CD4-positive, alpha-beta T cell treated with Interleukin-10 for 1 hour (primary cell): ENCODE measurements at places on chromosomes 12 and 14.

DNA sequence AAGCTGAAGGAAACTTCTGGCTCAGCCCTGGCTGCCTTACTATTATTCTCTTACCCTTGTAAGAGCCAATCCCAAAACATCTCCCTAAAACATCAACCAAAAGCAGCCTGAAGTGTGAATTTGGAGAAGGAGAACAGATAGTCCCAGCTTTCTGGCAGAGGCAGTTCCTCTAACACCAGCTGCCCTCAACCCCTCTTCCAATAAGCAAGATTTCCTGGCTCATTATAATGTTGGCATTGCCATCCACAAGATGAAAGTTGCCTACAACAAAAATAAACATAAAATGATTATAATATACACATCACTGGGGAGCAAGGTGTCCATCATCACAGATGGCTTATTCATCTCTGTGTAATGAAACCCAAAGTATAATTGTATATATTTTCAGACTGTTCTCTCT, 352.5 kb upstream of the CCDC196 start:
- no peak for DNase-seq

DNA sequence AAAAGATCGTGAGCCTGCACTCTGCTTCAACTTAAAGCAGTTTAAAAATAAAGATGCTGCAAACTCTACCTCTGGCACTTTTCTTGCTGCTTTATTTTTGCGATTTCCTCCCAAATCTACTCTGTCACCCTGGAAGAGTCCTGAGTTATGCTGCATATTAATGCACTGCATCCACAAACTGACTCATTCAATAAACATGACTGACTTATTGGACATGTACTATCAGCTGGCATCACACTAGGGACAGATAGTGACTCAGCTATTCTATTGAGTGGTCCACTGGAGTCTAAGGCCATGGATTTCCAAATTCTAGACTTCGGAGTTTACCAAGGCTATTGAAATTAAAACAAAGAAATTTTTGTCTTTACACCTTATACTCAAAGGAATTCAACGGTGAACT, 90.7 kb upstream of the PTPRR start:
- no peak for DNase-seq

- DNase-seq, result no peak
These were observed 1.9 kb downstream of the LMO3 start for GRCh38 chr12:16603916-16604575.

GRCh38 chr14:105286759-105287144, 14.0 kb downstream of the BRF1 start:
- DNase-seq, result no peak

DNA sequence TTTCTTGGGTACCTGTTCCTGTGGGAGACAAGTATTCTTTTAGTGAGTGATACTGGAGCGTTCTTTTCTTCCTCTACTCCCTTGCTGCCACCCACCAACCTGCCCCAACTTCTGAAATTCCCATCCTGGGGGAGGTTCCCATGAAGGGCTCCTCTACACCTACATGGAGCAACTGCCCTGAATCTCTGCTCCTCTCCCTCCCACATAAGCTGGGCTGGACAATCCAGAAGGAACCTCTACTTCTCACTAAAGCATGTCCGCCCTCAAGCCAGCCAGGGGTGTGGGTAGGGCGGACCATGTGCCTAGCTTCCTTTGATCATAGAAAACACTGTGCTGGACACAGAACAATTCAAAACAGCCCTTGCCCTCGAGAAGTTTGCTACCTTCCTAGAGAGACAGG, 25.9 kb upstream of the ESRRB start:
- no peak for DNase-seq

DNA sequence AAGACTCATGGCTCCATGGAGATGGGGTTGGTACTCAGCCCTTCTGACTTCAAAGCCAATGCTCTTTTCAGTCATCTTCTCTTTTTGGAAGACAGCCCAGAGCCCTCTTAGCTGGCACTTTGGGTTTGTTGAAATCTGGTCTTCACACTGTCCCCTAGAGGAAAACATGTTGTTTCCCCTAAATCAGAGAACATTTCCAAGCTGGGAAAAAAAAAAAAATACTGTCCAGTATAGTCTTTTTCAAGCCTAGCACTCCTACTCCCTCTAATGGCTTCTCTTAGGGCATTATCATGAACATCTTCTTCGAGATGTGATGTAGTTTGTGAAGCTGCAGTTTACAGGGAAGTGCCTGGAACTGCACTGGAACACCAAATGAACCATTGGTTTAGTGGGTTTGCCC, 3.0 kb upstream of the ZC3H14 start:
- no peak for DNase-seq

- DNase-seq, result no peak
These were observed 224.2 kb downstream of the LRFN5 start for GRCh38 chr14:41830714-41831406.

DNA sequence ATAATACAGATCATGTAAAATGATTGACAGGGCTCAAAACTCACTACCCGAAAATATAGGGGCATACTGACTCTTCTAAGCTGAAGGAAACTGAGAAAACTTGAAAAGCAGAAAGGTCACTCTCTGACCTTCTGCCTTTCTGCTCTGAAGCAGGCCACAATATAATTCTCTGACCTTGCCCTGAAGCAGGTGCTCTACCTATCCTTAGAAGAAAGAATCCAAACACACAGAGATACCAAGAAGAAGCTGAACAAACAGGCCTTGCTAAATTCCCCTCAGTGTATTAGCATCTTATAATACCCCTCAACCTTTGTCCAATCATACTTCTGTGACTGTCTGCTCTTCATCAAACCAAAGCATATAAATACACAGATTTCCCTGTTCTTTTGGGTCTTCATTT, 60.9 kb upstream of the BBS10 start:
- no peak for DNase-seq

DNA sequence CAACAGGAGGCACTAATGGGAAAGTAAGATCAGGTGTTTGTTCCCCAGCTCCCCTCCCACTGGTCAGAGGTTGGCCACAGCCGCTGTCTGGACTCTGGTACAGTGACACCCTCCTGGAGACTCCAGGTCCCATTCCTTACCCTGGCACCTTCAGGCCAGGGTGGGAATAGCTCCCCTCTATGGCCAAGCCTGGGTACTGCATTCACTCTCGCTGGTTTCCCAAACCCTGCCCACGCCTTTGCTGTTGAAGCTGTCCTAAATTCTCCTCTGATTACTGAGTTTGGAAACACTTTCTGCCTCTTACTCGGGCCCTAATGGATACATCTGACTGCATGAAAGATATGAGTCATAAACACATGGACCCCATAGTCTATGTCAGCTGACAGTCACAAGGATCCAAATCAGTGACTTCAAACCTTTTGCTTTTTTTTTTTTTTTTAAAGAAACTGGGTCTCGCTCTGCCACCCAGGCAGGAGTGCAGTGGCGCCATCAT, 17.9 kb downstream of the HRK start:
- no peak for DNase-seq

- no peak for DNase-seq
These were observed 32.1 kb upstream of the SLC38A1 start for GRCh38 chr12:46300910-46301309.

DNA sequence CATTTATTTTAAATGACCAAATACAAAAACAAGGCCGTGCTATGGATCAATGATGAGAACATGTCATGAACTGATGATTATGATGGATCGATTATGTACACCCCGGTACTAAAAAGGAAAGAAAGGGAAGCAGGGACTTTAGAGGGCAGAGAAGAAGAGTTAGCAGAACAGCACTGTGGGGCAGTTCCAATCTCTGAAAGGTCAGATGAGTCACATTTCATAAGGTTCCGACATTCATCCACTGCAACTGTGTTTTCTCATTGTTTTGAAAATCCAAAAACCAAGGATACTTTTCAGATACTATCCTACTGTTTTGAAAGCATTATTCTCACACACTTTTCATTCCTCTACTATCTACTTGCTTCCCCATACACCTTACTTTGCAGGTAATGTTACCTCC, 169.3 kb downstream of the STXBP6 start:
- no peak for DNase-seq

DNA sequence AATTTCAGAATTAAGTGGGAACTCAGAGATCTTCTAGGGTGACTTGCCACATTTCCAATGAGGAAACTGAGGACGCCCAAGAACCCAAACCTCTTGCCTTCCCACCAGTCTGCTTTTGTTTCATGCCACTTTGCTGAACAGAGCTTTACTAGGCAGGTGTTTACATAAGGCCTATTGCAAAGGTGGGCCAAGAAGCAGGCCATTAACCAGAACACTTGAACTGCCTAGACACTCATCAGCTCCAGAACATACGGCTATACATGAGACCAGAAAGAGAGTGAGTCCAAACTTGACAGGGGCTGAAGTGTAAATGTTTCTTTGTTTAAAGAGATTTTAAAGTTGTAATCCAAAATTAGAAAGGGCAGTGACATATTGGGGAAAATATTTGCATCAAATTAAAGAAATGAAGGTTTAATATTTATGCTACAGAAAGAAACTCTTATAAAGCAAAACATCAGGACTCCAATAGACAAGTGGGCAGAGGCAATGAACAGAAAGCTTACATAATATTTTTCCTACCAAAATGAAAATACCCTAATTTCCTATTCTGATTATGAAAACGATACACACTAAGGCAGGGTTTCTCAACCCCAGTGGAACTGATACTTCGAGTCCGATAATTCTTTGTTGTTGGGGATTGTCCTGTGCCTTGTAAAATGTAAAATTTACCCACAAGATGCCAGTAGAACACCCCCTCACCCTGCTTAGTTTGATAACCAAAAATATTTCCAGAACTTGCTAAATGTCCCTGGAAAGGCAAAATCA, 11.7 kb downstream of the BATF start:
- no peak for DNase-seq

GRCh38 chr14:60905923-60906322, 75.0 kb downstream of the TRMT5 start:
- no peak for DNase-seq

- DNase-seq, result no peak
These were observed 90.4 kb downstream of the BORCS5 start for GRCh38 chr12:12447236-12447635.

DNA sequence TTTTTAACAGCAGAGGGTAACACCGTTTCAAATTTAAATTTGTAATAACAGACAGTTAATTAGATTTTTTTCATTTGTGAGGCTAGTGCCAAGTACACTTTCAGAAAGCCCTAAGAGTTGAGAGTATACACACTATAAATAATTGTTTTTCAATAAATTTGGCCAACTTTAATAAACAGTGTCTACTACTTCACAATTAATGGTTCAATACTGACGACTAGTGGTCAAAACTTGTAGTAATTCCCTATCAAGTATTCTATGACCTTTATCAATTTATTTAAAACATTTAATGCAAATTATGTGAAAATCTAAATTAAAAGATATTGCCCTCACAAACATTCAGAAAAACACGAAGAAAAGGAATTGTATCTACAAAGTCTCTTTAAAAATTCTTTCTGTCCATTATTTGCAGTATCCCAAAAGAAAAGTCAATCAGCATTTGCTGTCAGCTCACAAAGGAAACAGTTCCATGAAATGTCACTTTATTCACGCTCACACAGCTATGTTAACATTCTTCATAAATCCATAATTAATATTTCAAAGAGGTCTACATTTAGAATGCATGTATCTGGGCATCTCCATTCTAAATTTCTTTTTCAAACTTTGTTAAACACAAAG, 91.2 kb downstream of the CEP128 start:
- peak; percentile 29 for DNase-seq

DNA sequence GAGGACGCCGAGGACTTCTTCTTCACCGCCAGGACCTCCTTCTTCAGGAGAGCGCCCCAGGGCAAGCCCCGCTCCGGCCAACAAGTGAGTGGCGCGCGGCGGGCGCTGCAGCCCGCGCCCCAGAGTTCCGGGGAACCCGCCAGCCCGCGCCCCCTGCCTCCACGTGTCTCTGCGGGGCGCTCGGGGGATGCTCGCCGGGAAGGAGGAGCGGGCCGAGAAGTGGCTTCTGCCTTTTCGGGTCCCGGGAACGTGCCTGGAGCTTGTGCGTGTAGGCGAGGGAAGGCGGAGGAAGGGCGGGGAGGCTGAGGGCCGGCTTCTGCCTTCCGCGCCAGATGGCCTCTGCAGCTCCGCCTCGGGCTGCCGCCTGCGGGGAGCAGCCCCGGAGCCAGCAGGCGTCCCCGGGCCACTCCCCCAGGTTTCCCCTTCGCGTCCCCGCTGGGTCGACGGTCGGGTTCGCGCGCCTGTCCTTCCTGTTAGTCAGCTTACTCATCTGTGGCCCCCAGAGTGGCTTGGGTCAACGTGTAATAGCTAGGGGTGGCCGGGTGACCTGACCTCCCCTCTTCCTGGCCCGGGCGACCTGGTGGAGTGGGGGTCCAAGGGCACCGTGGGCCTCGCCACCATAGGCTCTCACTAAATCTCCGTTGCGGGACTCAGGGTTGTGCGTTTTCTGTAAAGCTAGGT, 505 bp downstream of the RASSF3 start:
- DNase-seq, result peak; percentile 66

DNA sequence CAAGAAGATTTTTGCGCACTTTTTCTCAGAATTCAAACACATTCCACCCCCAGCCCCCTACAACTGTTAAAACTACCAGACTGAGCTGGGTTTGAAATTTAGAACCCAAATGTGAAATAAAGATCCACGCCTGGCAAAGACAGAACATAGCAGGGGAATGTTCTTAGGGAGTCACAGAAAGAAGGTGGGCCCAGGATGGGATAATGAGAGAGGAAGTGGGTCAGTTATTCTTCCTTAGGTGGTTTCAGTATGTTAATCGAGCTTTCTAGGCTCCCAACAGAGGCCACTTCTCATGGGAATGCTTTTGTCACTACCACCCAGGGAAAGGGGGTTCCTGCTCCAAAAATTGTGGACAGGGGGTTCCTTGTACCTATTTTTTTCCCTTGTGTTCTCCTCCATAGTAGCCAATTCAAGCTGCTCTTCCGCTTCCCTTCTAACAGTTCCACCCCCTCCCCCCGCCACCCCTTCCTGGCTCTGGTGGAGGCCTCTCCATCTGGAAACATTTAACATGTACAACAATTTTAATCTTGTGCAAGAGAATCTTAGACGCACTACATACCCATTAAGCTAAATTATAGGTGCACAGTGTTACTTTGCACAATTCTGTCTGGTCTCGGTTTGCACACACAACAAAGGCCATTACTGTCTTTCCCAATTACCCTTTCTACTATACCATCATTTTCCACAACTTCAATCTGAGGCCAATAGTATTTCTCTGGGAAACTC, 218.1 kb downstream of the MON2 start:
- DNase-seq, result no peak

DNA sequence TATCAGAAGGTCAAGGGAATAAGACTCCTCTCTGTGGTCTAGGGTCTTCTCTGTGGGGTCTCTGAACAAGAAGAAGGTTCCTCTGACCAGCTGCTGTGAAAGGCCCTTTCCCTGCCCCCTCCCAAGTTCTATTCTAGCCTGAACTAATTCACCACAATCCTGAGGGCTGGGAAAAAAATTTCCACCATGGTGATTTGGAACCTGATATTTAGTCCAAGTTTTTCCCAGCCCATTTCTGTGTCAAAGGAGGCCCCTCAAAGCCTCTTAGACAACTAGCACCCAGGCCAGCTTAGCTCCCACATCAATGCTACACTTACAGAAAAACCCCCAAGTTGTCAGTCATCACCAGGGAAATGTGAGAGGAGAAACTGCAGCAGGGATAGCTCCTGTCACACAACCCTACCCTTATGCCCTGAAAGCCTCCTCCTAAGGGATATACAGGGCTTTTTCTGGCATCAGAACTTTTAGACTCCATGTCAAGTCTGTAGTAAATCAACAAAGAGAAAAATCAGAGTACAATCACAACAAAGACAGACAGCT, 4.5 kb downstream of the FMNL3 start:
- DNase-seq, result no peak

GRCh38 chr12:116962197-116962596, 51.4 kb downstream of the FBXW8 start:
- DNase-seq, result no peak

- no peak for DNase-seq
These were observed 56.0 kb downstream of the SYNE2 start for GRCh38 chr14:63908667-63909264.

GRCh38 chr14:65637780-65638179, 225.2 kb downstream of the FUT8 start:
- peak; percentile 36 for DNase-seq
